Left renal pelvis (tissue), 4 donors: ENCODE measurements at places on chromosomes 3 and 15.

GRCh38 chr3:175386630-175387029 is 527.5 kb downstream of the NAALADL2 start:
- DNase-seq: no peak

GRCh38 chr3:4052706-4053105 is 250.5 kb upstream of the SETMAR start:
- no peak for DNase-seq

- no peak for DNase-seq
Measured at GRCh38 chr3:74992898-74993297, 378.4 kb upstream of the CNTN3 start.

GRCh38 chr15:95635666-95636065 is 694.8 kb upstream of the NR2F2 start:
- DNase-seq: no peak

- no peak for DNase-seq
Measured at GRCh38 chr15:55990998-55991397, 2.4 kb downstream of the NEDD4 start.

DNA sequence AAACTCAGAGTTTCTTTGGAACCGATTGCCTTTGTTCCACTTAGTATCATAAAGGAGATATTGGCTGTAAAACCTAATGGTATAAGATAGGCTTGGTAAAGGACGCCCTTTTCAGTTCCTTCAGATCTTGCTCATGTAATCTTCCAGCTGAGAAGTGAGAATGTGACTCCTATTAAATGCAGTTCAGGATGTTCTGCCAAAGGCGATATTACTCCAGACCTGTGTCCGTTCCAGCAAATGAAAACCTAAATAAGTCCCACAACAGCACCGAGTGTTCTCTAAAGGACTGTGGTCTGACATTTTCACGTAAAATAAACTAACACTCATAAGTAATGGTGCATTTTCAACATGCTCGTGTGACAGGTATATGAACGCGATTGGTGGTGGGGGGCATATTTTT is 276.2 kb downstream of the FEZF2 start:
- DNase-seq: no peak

DNA sequence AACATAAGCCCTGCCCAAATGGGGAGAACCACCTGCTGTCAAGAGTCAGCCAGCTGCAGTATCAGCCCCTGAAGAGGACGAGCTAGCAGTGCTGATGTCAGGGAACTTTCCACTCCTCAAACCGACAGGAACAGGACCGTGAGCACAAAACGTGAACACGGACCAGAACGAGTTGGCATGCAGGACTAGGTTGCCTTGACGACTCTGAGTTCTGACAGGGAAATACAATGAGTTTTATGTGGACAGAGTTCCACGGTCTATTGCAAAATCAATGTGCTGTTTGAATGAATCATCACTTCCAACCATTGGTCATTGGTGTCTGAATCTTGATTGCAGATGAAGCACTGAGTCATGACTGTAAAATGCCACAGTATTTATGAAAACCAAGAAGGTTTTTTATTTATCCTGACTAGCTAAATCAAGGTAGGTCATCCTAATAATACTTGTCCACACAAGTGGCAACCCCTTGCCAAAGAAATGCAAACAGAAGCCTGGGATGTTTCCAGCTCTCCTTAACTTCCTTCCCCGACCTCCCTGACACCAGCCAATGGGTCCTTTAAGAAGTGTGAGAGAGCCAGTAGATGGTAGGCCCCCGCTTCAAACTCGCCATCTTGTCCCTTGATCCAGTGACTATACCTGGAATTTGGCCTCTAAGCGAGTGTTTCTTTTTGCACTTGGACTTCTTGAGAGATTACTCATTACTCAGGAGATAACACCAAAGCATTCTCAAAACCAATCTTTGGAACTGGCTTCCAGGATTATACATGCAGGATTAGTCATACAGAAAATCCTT is 119.6 kb downstream of the ASB7 start:
- no peak for DNase-seq

DNA sequence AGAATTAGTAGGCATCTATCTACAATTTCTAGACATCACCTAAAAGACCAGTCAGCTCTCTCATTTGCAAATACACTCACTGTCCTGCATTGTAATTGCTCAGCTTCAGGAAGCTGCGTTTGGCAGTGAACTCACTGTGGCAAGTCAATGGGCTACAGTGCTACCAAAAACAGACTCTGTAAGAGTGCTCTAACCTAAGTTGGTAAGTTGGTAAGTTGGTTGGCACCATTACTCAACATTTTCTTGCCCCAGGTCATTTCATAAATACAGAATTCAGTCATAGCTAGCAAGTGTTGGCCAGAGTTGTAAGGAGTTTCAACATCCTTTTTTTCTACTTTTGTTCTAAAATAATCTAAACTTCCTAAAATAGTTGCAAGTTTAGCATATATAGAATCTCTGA is 466.3 kb downstream of the NAALADL2 start:
- no peak for DNase-seq

DNA sequence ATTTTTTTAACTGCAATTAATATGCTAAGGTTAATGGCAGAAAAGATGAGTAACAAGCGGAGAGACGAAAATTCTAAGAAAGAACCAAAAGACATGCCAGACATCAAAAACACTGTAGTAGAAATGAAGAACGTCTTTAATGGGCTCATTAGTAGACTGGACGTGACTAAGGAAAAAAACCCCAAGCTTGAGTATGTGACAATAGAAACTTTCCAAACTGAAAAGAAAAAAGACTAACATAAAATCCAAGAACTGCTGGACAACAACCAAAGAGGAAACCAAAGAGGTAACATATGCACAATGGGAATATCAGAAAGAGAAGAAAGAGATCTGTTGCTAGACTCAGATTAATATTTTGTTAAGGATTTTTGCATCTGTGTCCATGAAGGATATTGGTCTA is 94.6 kb upstream of the SETMAR start:
- DNase-seq: no peak

DNA sequence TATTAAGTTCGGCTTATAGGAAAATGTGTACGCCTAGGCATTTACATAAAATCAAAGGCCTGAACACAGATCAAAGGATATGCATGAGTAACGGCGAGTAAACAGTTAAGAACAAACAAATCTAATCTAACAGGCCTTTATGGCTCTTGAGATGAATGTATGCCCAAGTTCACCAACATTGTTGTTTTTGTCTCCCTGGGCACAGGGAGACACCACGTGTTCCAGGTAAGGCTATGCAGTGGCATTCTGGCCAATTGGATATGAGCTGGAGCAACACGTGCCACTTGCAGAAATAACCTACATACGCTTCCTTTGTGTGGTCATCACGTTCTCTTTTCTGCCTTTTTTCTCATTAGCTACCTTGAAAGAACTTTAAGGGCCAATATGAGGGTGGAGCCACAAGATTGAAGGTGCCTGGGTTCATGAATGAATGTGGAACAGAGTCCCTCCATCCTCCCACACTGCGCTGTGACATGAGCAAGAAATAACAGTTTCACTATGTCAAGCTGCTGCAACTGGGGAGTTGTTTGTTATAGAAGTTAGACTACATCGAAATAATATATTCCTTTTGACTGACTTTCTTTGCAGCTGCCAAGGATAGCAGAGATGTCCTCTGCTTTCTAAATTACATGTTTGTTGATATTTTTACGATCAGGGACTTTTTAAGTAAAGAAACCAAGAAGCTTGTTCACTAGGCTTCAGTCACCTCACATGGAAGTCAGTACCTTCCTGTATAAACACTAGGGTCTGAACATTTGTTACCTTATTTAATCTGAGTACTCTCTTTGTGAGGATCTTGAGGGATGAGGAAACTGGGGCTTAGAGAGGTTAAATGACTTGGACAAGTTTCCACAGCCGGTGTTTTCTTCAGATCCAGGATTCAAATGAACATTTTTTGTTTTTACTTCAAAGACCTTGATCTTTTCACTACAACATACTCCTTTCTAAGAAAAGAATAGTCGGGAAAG is 427.5 kb upstream of the TBL1XR1 start:
- DNase-seq: no peak

DNA sequence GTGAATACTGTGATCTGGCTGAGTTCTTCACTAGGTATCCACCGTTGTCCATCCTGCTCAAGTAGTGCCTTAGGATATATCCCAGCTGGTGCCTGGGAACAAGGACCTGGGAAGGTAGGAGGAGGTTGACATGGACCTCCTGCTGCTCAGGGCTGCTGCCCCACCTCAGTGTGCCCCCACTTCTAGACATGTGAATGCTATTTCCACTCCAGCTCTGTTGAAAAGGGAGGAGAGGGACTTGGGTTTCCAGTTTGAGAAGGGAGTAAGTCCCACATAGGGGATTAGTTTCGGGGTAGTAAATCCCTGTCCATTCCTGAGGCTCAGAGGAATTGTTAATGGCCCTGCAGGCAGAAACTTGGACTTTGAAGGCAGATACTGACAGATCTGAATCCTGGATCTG is 32.9 kb upstream of the ETV5 start:
- DNase-seq: peak; percentile 47

- no peak for DNase-seq
Measured at GRCh38 chr3:37068031-37068430, 74.7 kb downstream of the MLH1 start.

- DNase-seq: no peak
Measured at GRCh38 chr3:17626395-17626794, 116.0 kb downstream of the TBC1D5 start.

GRCh38 chr3:149610351-149611105 is 47.3 kb downstream of the WWTR1 start:
- DNase-seq: no peak

GRCh38 chr3:121735047-121735696 is 14.4 kb downstream of the GOLGB1 start:
- no peak for DNase-seq
